ENCODE measurements at places on chromosomes 3 and 15.
A peak's percentile ranks its signal among the peaks of the same experiment; 100 is the strongest.

DNA sequence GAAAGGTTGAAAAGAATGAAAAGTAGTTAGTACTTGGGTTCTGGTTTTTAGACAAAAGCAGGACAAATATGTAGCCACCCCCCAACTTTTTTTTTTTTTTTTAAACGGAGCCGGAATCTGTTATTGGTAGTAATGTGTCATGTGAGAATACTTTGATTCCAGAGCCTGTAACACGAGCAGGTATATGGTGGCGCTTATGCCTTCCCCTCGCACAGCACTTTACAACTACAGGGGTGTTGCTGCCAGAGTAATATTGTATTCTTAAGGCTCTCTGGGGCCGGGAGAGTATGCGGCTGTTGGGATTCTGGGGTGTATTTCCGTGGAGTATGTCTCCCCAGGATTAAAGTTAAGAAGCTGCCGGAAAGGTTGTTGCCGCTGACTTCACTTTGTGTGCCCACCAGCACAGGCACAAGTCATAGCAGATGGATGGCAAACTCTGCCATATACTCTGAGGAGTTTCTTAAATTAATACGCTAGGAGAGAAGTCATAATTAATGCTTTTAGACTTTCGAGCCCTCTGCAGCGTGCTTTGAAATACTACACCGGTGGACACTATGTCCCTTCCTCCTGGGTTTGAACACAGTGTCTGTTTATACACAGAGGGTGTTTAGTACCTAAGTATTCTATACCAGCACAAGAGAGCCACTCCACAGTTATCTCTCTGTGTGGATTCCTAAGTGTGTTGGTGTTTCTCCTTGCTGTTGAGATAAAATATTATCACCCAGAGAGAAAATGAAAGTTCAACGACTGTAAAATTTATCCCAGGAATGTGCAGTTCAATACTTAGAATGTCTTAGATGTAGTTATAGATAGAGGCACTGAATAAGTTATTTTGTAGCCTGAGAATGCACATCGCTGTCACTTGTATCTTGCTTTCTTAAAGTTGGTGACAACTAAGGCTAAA lies 1.4 kb downstream of the MBNL1 start:
- peak; percentile 40 for DNase-seq

DNA sequence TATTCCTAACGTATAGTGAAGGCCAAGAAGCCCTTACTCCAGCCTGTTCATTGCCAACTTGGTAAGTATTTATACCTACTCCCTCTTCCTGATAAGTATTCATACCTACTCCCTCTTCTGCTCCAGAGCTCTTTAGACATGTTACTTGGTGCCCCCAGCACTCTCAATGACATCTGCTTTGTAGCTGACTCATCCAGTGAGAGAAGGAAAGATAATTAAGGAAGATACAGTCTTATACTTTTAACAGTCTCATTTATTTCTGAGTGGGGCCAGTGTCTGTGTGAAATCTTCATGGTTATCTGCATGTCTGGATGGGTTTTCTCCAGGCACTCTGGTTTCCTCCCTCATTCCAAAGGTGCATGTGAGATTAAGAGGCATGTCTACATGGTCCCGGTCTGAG lies 698.7 kb downstream of the FHIT start:
- no peak for DNase-seq

GRCh38 chr3:104291437-104291851 lies 1075.3 kb upstream of the ALCAM start:
- no peak for DNase-seq

- no peak for DNase-seq
Measured at GRCh38 chr3:183924956-183925355, 40.3 kb upstream of the PARL start.

- DNase-seq = no peak
Measured at GRCh38 chr3:147613725-147614124, 204.6 kb downstream of the ZIC1 start.

- DNase-seq = no peak
Measured at GRCh38 chr3:181932039-181932438, 220.3 kb downstream of the SOX2 start.

GRCh38 chr3:156360083-156360482 lies 194.8 kb downstream of the SSR3 start:
- no peak for DNase-seq

- no peak for DNase-seq
Measured at GRCh38 chr3:83953417-83954089, 1005.2 kb upstream of the CADM2 start.

DNA sequence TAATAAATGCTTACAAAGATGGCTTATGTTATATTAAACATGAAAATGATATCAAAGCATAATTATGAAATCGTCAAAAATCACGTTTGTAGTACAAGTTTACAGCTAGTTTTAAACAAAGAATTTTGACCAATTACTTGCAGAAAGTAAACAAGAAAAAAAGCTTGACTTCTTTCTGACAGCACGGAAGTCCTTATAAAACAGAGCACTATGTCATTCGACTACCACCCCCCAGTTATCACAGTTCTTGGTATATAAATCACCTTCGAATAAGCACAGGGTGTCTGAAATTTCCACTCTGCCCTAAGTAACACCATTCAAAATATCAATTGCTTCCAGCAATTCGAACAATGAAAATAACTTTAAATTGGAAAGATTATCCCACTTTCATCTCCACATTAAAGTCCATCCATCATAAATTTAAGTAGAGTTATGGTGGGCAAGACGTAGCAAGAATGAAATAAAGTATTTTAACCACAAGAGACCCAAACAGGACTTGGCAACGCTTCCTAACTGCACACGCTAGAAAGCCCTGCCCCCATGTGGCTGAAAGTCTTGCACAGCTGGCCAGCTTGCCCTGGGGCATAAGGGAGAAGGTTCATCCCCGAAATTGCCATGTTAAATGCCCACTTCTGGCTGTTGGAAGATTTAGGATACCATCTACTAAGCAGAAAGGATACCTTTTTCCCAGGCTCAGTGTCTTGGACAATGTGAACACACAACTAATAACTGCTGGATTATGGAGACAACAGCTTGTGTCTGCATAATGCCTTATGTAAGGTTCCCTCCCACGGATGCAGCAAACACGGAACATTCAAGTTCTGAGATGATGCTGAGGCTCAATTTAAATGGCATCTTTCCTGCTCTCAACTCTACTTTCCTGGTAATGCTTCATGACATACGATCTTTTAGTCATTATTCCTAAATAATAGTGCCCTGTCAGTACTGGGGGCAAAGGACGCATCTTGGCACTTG lies 116.4 kb upstream of the TJP1 start:
- DNase-seq = no peak

DNA sequence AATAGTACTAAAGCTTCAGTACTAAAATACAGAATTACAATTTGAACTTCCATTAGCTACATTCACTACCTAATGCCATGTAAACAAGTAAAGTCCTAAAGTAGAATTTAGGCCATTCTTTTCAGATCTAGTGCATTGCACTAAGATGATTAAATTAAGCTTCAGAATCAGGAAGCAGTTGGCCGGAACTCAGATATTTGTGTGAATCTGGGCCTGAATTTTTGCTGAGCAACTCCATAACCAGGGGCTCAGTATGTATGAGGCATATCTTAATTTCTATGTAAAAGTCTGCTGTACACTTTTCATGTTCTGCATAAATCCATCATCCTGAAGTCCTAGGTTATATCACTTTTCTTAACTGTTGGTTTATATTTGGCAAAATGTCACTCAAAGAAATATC lies 246.4 kb downstream of the RBMS3 start:
- DNase-seq = no peak

GRCh38 chr3:98761643-98762229 lies 1.4 kb upstream of the ST3GAL6 start:
- no peak for DNase-seq

- no peak for DNase-seq
Measured at GRCh38 chr3:7518026-7518425, 657.1 kb downstream of the GRM7 start.

DNA sequence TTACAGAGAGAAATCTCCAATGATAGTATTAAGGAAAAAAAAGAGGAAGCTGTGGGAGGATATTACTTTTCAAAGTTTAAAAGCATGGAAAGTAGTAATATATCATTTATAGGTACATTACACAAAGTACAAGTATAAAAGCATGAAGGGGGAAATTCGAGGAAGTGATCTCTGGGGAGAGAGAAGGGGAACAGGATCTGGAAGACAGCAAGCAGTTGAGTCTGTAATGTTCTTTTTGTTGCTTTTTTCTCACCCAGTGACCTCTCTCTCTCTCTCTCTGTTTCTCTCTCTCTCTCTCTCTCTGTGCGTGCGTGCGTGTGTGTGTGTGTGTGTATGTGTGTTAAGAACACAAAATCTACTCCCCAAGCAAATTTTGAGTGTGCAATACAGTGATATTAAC lies 10.2 kb downstream of the C3orf20 start:
- DNase-seq = no peak

Measured in effector memory CD4-positive, alpha-beta T cell (primary cell).